ENCODE measurements at places on chromosomes 3 and 15.

DNA sequence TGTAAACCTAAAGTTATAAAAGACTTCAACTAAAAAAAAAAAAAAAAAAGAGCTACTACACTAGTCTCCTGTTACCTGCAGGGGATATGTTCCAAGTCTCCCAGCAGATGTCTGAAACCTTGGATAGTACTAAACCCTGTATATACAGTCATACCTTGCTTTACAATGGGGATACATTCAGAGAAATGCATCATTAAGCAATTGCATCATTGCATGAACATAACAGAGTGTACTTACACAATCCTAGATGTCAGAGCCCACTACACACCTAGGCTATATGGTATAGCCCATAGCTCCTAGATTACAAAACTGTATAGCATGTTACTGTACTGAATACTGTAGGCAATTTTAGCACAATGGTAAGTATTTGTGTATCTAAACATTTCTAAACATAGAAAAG, 119.1 kb downstream of the GMPS start:
- no peak for DNase-seq

GRCh38 chr3:126274735-126275619, 82.2 kb downstream of the KLF15 start:
- no peak for DNase-seq

DNA sequence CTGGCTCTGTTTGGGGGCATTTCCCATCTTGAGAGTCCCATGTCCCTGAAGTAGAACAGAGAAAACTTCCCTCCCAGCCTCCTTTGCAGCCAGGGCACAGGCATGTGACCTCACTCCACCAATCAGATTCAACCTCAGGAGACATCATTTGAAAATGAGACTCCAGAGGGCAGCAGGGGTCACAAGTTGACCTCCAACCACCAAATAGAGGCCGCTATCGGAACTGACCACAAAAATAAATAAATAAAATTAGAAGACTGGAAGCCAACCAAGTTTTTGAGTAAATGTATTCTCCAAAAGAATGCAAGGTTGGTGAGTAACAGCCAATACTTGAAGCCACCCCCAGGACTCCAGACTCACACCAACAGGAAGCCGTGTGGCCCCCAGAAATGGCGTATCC, 106.5 kb downstream of the CHSY1 start:
- no peak for DNase-seq

DNA sequence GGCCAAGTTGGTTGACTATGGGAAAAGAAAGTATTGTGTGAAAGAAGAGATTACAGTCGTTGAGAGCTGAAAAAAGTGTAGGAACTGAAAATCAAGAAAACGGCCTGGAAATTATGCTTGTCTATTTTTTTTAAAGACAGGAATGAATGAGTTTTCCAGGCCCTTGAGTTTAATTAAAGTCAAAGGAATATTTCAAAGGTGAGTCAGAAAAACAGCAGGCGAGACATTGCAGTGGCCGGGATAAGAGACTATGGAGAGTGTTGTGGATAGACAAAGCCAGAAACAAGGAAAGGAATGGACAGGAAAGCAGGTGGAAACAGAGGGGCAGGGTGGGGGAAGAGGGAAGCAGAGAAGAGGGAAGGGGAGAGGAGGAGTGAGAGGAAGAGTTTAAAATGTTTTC, 275.1 kb upstream of the LRTM1 start:
- no peak for DNase-seq

DNA sequence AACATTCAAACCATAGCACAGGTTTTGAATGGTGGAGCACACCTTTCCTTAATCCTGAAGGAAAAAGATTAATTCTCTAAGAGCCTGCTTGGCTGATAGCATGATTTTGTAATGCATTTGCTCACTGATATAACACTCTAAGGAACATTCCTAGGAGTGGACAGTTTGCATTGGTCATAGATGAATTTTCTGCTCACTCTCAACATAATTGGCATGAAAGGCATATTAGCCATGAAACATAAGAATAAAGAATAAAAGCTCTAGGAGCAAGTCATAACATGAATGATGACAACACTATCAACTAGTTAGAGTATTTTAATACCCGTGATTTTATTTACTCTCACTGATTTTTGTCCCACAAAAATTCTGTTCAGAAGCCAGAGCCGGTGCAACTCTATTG, 34.3 kb upstream of the LRTM1 start:
- no peak for DNase-seq

DNA sequence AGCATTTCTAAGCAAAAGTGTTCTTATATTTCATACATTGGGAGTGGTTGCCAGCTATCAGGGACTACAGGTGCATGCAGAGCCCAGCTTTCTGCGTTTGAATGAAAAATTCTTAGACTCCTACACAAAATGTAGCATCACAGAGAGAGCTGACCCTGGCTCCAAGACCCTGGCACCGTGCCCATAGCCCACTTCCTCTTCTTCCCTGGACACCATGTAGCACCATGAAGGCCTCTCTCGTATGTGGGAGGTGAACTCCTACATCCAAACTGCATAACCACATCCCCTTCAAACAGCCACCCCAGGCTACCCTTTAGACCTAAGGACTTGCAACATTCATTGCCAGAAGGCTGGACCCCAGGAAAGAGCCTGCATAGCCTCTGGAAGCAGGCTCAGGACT, 35.8 kb upstream of the ATOSA start:
- no peak for DNase-seq

GRCh38 chr3:51139616-51140015, 245.5 kb upstream of the MANF start:
- no peak for DNase-seq

DNA sequence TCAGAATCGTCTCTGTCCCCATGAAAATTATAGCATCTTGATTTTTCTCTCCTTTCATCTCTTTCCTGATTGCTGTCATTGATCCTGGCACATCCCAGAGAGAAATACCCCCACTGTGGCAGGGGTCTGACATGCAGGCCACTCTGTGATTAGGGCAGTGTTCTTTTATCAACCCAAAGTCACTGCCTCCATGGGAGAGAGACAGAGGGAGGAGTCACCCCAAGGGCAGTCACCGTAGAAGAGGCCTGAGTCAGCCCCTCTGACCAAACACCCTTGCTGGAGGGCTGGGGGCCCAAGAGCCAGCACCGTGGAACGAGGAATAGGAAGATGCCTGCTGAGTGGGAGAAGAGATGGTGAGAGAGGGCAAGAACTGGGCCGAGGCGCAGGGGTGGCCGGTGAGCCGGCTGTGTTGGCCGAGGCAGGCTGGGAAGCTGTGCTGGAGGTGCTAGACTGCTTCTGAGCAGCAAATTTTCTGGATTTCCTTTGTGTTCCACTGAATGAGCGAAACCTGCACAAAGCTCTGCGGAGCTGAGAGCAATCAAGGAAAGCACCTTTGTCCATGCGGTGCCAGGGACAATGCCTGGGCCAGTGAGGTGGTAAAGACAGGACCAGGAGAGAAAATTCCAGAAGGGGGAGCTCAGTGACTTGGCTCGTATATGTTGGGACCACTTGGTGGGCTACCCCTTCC, 103.8 kb downstream of the ADCY5 start:
- no peak for DNase-seq

GRCh38 chr3:196619223-196619622, 20.3 kb upstream of the NRROS start:
- DNase-seq: no peak

GRCh38 chr3:46867550-46867898, 4.3 kb upstream of the MYL3 start:
- peak; percentile 75 for DNase-seq

- no peak for DNase-seq
These were observed 337.3 kb upstream of the CBLB start for GRCh38 chr3:106206146-106206545.

DNA sequence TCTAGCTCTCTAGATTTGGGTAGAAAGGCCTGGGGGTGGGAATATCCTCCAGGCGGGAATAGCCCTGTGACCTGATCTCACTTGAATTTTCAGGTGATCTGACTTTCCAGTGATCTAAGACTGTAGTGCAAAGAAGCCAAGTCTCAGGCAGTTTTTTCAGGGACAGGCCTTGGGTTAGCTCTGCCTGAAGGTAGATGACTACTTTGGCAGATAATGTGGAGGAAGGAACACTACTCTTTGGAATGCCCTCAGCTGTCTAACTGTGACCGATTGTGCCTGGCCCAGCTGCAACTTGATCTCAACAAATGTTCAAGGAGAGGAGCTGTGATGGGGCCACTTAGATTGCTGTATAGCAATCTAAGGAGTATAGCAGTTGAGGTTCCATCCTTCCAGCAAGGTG, 193.7 kb downstream of the TCF12 start:
- no peak for DNase-seq

DNA sequence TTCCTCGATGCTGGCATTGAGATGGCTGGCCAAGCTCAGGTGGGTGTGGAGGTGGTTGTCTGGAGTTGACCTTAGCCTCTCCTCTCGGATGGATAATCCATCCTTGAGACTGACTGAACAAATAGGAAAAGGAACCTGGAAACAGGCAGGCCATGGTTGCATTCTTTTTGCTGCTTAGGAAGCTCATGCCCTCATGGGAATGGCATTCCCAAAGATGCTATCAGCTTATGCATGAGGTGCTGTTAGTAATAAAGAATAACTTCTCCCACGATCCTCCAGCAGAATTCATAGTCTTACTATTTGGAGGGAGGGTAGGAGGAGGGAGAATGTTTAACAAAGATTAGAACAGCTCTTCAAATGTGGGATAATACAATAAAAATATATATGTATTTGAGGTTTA, 303.0 kb upstream of the TPM1 start:
- no peak for DNase-seq

DNA sequence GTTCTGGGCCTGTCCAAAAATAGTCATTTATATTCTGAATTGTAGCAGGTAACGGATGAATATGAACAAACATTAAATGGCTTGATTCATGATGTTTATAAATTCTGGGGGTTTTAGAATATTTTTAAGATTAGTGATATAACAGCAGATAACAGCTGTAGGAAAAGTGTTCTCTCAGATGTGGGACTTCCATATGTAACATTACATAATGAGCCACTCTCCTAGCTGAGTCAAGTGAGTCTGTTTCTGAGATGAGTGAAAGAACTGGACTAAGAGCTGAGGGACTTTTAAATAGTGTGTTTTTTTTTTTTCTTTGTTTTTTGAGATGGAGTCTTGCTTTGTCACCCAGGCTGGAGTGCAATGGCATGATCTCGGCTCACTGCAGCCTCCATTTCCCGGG, 13.9 kb downstream of the YEATS2 start:
- DNase-seq: no peak

GRCh38 chr3:53803124-53803815, 42.9 kb downstream of the CHDH start:
- no peak for DNase-seq

DNA sequence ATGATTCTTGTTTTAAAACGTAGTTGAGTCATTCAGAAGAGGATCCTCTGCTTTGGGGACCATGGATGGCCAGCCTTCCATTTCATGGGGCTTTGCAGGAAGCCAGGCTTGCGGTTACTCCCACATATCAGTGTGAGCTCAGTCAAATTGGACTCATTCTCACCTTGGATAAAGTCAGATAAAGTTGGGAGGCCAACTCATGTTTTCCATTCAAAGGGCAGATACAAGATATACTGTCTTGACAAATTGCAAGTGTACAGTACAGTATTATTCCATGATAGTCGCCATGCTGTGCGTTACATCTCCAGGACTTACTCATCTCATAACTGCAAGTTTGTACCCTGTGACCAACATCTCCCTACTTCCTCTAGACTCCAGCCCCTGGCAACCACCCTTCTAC, 25.5 kb upstream of the B3GNT5 start:
- DNase-seq: no peak

Measured in tibial nerve (tissue), 4 donors.